Activated CD8-positive, alpha-beta memory T cell treated with anti-CD3 and anti-CD28 coated beads for 1 hour (primary cell): ENCODE measurements at places on chromosomes 3 and 15.

- no peak for DNase-seq
These were observed 5.8 kb downstream of the RBMS3 start for GRCh38 chr3:29286478-29287240.

DNA sequence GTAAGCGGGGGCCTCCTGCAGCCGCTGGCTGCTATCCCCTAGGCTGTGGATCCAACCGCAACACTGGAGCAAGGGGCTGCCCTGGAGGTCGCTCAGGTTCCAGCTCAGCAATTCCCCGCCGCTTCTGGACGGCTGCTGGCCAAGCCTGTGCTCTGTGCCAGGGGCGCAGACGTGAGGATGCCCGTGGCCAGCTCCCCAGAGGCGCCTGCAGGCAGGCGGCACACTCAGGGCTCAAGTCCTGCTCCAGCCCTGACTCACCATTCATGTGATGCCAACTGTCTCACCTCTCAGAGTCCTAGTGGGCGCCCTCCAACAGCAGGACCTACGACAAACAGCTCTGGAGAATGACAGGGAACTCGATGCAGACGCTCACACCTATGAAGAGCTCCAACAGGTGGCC is 31.6 kb downstream of the KLHL25 start:
- no peak for DNase-seq

- no peak for DNase-seq
These were observed 4.9 kb upstream of the MAGEF1 start for GRCh38 chr3:184716622-184717398.

DNA sequence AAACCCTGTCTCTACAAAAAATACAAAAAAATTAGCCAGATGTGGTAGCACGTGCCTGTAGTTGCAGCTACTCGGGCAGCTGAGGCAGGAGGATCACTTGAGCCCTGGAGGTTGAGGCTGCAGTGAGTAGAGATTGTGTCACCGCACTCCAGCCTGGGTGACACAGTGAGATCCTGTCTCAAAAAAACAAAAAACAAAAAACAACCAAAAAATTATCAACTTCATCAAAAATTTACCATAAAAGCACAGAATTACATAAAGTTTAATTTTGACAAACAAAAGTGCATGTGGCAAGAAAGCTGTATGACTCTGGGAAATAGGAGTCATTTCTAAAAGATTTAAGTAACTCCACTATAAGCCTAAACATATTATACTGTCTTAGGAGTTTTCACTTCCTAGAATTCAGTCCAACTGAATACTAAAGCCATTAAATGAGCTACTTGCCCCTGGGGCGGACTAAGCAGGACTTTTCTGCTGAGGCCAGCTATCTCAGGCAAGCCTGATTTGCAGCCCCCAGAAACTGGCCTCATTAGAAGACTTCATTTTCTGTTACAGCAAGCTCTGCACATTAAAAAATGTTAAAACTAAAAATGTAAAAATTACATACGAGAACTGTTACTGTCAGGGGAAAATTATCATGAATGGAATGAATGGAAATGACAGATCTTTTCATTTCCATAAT is 23.0 kb downstream of the HSPBAP1 start:
- DNase-seq: no peak
